T-helper 9 cell (primary cell): ENCODE measurements at places on chromosomes 12 and 14.

DNA sequence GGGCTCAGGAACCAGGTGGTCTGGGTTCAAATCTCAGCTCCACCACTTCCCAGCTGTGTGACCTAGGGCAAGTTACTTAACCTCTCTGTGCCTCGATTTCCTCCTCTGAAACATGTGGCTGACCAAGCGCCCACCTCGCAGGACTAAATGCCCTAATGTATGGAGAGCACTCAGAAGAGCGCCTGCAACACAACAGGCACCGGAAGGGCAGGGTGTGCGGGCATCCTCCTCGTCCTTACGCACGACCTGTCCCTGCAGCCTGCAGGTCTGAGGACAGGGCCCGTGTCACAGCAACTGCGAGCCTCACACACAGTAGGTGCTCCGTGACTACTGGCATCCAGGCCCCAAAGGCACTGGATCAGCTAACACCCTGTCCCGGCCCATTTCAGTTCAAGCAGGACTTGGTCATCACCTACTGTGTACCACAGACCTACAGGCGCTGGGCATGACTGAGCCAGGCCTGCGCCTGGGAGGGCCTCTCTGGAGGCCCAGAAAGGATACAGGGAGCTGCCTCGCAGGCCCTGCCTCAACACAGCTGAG, 131.5 kb downstream of the NCOR2 start:
- DNase-seq, result no peak

DNA sequence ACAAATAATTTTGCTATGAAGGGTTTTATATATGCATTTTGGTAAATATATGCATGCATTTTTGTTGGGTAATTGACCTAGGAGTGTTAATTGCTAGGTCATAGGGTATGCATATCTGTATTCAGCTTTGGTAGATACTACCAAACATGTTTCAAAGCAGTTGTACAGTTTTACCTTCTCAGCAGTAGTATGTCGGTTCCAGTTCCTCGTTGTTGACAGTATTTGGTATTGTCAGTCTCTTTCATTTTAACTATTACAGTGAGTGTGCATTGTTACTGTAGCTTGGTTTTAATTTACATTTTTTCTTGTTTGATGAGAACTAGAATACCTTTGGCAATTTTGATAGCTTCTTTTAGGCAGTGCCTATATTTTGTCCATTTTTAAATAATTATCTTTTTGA, 98.9 kb downstream of the ARID2 start:
- DNase-seq, result no peak

- no peak for DNase-seq
These were observed 74.3 kb upstream of the C14orf132 start for GRCh38 chr14:95964901-95965300.

- DNase-seq, result no peak
These were observed 58.1 kb downstream of the IFT81 start for GRCh38 chr12:110182281-110182680.

- no peak for DNase-seq
These were observed 1042.4 kb downstream of the AACS start for GRCh38 chr12:126107659-126108058.

DNA sequence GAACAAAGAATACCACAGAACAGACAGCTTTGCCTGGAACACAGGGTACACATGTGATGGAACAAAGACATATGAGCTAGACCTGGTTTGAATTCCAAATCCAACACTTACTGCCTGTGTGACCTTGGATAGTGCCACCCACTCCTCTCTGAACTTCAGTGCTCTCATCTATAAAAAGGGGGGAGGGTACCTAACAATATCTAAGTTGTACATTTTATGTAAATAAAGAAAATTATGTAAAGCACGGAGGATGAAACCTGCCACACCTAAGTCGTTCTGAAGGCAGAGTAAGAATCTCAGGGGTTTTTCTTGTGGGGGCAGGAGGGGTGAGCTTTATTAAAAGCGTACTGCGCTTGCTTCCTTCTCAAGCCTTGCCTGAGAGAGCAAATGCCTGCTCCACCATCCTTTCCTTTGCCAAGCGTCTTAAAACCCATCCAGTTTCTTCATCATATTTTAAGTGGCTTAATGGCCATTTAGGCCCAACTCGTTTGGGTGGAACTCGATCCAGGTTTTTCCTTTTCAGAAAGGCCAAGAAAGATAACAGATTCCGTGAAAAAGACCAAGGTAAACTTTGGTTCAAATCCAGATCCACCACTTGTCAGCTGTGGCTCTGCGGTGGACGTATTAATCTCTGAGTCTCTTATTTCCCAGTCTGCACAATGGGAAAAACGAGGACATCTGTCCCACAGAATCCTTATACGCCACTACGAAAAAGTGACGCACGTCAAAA, 946 bp downstream of the DDX24 start:
- no peak for DNase-seq

GRCh38 chr14:100498068-100498467, 89.1 kb downstream of the BEGAIN start:
- DNase-seq, result no peak

GRCh38 chr14:95196268-95196667, 38.9 kb upstream of the DICER1 start:
- DNase-seq, result no peak

- DNase-seq, result no peak
These were observed 131.2 kb upstream of the DYRK2 start for GRCh38 chr12:67517181-67517887.

DNA sequence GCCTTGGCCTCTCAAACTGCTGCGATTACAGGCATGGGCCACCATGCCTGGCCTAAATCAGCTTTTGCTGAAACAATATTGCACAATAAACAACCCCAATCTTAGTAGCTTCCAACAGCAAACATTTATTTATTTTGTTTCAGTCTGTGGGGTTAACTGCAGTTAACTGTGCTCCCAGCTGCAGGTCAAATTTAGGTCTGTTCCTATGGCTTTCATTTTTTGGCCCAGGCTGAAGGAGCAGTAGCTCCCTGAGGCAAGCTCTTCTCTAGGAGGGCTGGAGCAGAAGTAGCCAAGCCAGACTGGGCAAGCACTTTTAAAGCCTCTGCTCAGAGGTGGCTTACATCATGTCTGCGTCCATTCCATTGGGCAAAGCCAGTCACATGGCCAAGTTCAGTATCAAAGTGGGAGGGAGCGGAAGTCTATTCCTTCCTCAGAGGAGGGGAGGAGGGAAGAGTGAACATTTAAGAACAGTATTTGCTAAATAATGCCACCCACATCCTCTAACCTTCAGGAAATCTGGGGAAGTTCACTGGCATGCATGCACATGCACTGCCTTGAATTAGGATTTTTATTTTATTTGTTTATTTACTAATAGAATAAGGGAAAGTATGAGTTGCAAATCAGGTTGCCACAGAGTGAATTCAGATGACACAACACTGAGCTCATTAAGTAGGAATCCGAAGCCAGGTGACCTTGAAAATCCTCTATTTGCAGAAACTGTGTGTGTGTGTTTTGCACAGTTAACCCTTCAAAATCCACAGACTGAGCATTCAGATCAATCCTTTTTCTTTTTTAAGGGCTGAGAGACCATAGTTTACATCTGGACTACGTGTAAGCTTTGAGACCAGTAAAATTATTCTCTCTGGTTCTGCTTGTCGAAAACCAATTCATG, 122.0 kb upstream of the SEL1L start:
- no peak for DNase-seq

- no peak for DNase-seq
These were observed 49.9 kb downstream of the PPP2R5E start for GRCh38 chr14:63493246-63493645.

GRCh38 chr12:129911428-129912049, 7.7 kb upstream of the TMEM132D start:
- no peak for DNase-seq

- DNase-seq, result no peak
These were observed 448.0 kb downstream of the RMST start for GRCh38 chr12:97910559-97910958.

DNA sequence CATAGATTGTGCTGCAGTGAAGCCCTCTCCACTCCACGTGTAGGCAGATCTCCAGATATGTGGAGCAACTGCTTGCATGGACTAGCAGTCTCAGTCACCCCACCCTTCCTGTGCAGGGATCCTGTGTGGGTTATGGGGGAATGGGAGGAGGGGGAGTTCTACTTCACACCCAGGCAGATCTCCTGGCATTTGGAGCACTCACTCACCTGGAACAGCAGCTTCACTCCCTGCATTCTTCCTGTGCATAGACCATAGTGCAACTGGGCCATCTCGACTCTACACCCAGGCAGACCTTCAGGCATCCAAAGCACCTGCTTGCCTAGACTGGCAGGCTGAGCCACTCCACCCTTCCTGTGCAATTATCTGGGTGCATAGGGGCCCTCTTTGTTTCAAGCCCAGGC, 96.0 kb upstream of the PCED1B start:
- no peak for DNase-seq

- DNase-seq, result no peak
These were observed 32.8 kb upstream of the TOMM20L start for GRCh38 chr14:58362798-58363412.

DNA sequence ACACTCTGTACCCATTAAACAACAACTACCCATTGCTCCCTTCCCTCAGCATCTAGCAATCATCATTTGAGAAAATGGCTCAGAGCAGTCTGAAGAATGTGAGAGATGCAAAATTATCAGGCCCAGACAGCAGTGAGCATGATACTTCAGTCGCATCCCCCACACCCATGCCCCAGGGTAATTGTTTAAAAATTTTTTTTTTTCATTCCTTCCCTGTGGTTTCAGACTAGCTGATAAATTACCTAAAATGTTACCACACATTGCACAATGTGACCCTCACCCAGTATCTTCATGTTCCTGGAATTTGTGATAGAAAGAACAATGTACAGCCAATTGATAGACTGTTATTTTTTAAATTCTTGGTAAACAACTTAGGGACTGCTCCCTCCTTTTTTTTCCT, 11.3 kb upstream of the USP15 start:
- no peak for DNase-seq

DNA sequence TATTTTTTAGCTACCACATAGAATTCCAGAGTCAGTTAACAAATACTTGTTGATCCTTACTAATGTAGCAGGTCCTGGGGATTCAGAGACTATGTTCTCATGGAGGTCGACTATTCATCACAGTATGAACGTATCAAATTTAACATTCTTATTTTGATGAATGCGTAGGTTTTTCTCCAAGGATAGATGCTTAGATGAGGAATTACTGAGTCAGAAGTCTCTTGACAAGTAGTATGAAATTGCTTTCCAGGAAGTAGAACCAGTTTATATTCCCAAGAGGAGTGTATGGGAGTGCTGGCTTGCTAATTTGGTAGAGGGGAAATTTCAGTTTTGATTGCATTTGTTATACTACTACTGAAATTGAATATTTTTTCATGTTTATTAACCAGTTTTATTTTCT, 42.8 kb upstream of the CRADD start:
- DNase-seq, result no peak

GRCh38 chr12:80352474-80352873, 91.6 kb upstream of the PTPRQ start:
- no peak for DNase-seq

DNA sequence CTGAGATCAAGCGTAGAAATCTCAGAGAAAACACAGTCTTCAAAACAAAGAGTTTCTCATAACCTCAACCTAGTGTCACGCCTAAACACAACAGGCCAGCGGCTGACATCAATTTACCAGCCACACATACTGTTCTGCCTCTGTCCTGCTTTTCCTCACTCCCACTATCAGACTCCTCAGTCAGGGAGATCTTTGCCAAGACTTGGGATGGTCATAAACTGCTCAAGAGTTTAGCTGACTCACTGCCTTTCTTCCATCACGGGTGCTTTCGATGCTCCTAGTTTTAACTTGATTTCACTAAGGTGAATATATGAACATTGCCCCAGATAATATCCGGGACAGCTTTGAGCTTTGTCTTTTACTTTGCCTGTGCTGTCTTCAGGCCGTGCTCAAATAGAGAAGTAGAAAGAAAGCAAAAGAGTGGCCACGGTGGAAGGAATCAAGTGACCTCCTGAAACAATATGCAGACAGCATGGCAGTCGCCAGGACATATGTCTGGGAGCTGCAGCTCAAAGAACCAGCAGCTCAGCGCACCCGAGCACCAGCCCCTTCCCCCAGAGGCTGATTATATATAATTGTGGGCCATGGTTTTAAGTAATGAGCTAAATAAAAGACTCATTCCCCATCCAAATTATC, 12.1 kb downstream of the MDM1 start:
- no peak for DNase-seq

DNA sequence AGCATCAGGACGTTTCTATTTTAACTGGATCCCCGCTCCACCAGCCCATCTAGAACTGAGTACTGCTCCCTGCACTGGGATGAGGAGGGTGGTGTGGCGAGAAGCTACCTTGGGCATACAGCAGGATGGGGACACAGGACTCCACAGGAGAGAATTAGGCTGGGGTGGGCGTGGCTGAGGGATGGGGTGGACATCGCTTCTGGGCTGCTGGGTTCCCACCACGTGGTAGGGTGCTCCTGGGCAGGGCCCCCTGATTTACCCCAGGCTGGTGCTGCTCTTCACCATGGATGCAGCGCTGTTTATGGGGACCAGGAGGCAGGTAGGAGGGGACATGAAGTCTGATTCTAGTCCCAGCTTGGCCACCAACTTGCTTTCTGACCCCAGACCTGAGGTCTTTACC, 41.9 kb downstream of the VDR start:
- DNase-seq, result no peak

DNA sequence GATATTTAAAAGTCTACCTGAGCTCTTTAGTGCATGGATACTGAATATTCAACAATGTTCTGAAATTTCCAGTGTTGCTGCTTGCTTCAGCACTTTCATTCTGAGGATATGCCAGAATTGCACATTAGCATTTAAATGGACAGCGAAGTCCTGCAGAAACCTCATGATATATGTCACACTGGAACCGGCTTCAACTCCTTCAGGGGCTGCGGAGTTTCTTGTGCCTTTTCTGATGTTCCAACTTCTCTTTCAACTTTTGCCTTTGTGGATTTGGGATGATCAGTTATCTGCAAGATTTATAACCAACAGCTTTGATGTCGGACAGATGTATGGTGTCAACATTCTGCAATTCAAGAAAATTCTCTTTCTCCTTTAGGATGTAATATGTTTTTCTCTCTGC, 142.5 kb upstream of the LMNTD1 start:
- no peak for DNase-seq

DNA sequence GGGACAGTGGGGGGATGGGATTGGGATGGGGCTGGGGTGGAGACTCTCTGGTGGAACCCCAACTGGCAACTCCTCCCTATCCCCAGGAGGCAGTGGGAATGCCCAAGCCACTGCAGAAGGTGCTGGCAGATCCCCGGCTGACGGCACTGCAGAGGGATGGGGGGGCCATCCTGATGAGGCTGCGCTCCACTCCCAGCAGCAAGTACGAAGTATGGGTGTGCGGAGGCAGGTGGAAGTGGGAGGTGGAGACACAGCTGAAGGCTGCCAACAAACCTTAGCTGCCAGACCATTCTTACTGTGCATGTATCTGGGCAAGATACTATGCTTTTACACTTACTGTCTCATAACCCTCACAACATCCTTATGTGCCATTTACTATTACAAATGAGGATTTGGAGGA, 8.2 kb downstream of the ARHGEF40 start:
- no peak for DNase-seq

DNA sequence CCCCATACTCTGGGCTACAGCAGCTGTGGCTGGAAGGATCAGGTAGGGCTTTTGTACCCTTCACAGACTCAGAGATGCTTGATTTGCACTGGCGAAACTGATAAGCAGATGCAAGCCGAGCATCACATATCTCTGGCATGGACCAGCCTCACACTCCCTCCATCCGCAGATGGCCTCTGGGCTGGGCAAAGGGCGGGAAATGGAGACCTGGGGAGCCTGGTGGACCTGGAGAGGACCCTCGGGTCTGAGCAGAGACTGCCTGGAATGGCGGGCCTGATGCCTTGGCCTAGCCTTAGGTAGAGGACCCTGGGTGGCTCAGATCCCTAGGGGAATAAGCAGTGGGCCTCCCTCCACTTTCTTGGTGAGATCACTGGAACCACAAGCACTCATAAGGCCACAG, 53.2 kb downstream of the GALNT16 start:
- no peak for DNase-seq

- DNase-seq, result no peak
These were observed 245.7 kb downstream of the SLC15A4 start for GRCh38 chr12:128578045-128578444.
